ENCODE measurements at places on chromosomes 6 and 20.

- DNase-seq: no peak
These were observed 231.1 kb downstream of the SOX4 start for GRCh38 chr6:21824431-21825177.

- DNase-seq: no peak
These were observed 8.1 kb downstream of the SCRT2 start for GRCh38 chr20:667351-668034.

GRCh38 chr6:16722630-16723029 is 38.6 kb downstream of the ATXN1 start:
- no peak for DNase-seq

GRCh38 chr20:38067717-38068365 is 34.3 kb downstream of the RPRD1B start:
- no peak for DNase-seq

GRCh38 chr6:90098627-90099026 is 198.0 kb downstream of the BACH2 start:
- DNase-seq: no peak

DNA sequence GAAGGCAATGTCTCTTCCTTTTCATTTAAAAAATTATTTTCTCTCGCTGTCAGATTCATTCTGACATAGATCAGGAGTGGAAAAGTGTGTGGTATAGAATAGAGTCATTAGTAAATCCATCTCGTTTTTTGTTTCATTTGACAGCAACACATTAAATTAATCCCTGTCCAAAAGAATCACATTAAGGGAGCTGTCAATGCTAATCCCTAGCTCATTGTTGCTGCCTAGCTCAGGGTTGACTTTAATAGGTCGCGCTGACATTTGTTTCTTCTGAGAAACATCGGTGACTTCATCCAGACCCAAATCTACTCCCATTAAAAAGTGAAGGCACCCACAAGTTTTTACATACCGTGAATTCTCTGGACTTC is 25.4 kb upstream of the MAP3K7 start:
- DNase-seq: no peak

- DNase-seq: no peak
These were observed 985.4 kb downstream of the EPHA7 start for GRCh38 chr6:92433911-92434310.

DNA sequence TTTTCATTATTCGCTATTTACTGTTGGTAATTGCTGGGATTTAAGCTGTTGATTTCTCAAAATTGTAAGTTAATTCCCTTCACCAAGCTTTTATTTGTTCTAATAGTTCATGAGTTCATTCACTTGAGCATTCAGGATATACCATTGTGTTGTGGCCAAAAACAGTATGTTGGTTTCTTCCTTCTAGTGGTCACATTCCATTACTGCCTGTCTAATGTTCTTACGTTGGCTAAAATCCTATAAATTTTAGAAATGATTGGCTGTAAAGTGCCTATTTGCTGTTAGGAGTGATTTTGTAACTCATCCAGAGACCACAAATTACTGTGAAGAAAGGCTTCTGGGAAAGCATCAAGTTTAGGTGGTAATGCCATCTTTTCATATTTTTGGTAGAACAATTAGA is 76.3 kb downstream of the FARS2 start:
- DNase-seq: no peak

DNA sequence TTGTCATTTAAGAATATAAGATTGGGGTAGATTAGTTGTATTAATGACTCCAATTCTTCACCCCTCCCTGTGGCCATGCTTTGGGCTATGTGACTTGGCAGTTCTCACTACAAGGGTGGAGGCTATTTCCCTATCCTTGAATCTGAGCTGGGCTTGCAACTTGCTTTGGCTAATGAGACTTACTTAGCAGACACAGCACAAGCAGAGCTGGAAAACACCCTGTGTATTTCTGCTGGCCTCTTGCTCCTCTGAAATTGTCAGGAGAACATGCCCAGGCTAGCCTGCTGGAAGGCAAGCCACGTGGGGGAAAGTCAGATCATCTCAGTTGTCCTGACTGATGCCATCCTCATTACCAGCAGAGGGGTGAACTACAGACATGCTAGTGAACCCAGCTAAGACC is 126.5 kb upstream of the HDGFL1 start:
- no peak for DNase-seq

DNA sequence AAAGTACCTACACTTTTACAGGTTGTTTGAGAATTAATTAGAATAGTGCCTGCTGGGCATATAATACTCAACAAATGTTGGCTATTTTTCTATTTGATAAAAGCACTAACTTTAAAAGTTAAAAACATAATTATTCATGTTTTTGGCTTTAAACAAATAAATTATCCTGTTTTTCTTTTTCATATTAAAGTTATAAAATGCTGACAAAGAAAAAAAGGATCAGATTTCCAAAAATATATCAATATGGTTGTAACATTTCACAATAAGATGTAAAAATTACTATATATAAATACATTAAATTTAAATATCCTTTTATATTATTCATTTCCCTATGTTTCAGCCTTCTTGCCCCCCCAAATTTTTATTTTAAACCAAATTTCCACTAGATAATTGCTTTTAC is 312.0 kb downstream of the RNGTT start:
- no peak for DNase-seq

DNA sequence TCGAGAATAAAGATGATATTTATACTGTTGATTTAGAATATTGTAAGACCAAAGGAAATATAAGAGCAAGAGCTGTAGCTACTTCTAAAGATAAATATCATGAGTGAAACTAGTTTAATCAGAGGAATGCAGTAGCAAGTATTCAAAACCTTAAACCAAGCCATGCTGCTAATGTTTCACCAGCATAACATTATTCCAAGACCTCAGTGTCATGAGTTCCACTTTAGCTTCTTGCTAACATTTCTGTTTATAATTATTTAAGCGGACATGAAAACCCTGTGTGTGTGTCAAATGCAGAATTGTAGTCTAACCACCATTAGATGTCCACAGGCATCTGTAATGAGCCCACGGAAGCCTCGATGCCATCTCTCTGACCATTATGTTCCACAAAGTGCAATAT is 752.6 kb upstream of the MARCKS start:
- no peak for DNase-seq

DNA sequence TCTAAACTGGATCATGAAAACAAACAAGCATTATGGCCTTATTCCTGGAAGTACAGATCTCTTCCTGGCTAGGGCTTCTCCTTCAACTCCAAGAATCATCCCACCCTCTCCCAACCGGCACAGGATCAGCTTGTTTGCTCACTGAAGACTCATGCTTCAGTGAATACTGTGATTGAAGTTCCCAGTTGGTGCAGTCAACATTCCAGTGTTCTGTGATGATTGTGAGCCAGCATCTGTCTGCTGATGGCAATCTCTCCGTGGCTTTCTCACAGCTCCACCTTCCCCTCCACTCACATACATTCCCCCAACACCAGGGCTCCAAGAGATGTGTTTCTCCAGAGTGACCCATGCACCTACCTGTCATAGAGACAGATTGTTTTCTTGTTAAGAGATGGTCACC is 421.3 kb upstream of the BTBD3 start:
- DNase-seq: no peak

- DNase-seq: no peak
These were observed 81.4 kb downstream of the SLC22A3 start for GRCh38 chr6:160429620-160429895.

GRCh38 chr6:157400676-157401075 is 19.7 kb downstream of the ZDHHC14 start:
- no peak for DNase-seq

DNA sequence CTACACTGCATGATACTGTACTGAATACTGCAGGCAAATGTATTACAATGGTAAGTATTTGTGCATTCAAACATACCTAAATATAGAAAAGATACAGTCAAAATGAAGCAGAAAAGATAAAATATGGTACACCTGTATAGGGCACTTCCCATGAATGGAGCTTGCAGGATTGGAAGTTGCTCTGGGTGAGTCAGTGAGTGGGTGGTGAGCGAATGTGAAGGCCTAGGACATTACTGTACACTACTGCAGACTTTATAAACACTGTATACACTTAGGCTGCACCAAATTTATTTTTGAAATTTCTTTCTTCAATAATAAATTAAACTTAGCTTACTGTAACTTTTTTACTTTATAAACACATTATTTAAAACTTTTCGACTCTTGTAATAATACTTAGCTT is 213.1 kb downstream of the ATXN1 start:
- DNase-seq: no peak

GRCh38 chr6:77021232-77021631 is 442.1 kb downstream of the HTR1B start:
- no peak for DNase-seq

GRCh38 chr6:71035871-71036270 is 79.0 kb upstream of the B3GAT2 start:
- no peak for DNase-seq

GRCh38 chr20:45467861-45468260 is 1.7 kb upstream of the WFDC2 start:
- DNase-seq: peak; percentile 40

DNA sequence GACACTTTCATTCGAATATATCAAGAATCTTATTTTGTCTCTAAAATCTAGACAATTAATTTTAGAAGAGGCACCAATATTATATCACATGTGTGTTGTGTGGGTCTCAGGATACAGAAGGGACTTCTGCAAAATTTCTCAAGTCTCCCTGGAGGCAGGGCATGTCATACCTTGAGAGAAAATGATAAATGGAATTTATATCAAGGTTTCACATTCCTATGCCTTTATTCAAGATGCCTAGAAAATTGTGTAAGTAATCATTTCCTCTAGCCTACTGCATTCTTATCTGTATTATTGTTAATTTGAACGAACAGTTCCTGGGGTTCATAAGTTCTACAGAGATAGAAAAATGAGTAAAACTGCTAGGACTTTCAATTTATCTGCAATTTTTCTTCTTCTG is 1247.9 kb downstream of the GRIK2 start:
- no peak for DNase-seq

GRCh38 chr20:44001667-44002596 is 87.3 kb downstream of the TOX2 start:
- no peak for DNase-seq

DNA sequence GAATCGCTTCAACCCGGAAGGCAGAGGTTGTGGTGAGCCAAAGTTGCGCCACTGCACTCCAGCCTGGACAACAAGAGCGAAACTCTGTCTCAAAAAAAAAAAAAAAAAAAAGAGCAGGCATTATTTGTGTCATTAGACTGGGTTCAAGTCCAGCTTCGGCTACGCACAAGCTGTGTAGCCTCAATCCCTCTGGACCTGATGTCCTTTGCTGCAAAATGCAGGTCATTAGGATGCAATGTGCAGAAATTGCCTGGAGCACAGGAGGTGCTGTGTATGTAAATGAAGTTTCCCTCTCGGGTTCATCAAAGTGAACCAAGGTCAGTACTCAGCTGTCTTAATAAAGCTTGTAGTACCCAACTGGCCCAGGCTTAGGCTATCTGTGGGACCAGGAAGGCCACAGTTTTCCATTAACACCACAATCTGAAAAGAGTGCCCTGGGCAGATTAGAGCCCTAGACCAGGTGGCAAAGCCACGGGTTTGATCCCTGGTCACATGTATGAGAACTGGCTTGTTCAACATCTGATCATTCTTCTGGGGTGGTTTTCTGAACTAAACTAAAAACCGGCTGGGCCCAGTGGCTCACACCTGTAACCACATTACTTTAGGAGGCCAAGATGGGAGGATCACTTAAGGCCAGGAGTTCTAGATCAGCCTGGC is 155.3 kb downstream of the ZMYND8 start:
- DNase-seq: no peak

- DNase-seq: no peak
These were observed 811.9 kb downstream of the MAFB start for GRCh38 chr20:39876976-39877635.

DNA sequence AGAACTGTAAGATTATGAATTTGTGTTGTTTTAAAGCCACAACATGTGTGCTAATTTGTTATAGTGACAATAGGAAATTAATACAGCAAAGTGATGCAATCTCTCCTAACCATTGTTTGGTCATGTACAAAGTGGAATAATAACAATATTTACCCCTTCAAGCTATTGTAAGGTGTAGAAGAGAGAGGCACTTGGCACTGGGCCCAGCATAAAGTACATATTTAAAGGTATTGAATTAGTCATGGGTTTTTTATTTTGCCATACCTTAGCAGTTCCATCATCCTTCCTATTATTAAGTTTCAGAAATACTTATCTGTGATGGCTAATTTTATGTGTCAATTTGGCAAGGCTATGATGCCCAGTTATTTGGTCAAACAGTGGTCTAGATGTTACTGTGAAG is 322.4 kb upstream of the TSHZ2 start:
- DNase-seq: no peak

DNA sequence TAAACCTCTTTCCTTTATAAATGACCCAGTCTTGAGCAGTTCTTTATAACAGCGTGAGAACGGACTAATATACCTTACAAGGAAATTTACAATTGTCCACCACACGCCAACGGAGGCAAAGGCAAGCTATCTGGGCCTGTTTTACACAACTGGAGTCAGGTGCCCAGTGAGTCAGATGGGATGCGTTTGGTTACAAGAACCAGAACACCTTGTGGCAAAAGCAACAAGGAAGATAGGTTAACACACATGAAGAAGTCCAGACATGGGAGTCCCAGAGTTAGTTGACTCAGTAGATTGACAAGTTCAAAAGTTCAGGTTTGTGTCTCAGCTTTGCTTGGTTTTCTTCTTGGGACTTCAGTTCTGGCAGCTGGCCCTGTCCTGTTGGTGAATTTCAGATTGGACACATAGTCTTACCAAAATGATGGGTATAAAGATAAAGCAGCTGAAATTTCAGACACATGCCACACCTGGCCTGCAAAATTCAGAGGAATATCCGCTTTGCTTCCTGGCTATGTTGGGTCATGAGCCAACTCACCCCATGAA is 97.9 kb downstream of the PXDC1 start:
- DNase-seq: no peak

- no peak for DNase-seq
These were observed 15.0 kb upstream of the TBX18 start for GRCh38 chr6:84779380-84779779.

DNA sequence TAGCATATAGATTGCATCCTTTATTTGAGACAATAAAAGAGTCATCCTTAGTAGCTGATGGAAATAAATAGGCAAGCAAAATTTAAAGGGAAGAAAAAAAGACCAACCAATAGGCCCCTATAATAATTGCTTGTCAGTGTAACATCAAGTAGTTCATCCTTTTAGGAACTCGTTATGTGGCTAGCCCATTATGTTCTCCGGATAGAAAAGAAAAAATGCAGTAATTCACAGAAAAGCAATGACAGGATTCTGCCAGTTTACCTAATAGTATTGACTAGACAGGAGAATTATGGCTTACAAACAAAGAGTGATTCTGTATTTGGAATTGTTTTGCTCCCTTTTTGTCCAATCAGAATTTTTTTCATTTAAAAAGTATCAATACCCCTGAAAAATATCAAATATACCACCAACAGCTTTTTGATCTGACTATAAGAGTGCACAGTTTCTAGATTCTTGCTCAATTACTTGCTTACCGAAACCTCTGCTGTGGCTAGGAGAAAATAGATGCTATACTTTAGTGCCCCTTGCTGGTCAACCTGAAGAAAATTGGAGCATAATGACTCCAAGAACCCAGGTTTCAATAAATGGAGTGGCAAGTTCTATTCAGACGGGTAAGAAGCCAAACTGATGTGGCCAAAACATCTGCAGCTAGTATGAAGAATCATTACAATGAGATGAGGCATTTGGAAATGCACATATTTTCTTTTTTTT is 91.5 kb upstream of the SASH1 start:
- DNase-seq: no peak

Measured in amygdala (tissue), 56 donors.